Dermis blood vessel endothelial cell (primary cell): ENCODE measurements at places on chromosomes 4 and X.

DNA sequence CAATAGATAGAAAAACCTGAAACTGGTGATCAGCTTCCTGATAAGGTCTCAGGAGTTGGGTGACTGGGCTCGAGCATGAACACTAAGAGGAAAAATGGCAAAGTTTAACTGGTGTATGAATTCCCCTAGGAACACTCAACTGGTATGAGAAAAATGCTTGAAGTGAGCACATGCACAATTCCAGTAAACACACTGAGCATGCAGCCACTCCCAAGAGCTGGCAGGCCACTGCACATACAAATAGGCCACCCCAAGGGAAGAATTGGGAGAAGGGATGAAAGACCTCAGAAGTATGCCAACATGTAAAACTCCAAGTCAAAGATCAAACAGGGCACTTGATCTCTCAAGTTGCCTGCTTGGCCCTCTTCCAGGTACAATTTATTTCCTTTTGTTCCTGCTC, 45.4 kb upstream of the GNPDA2 start:
- no peak for DNase-seq

- no peak for DNase-seq
Measured at GRCh38 chrX:97168646-97169045, 284.9 kb downstream of the RPA4 start.

- no peak for DNase-seq
Measured at GRCh38 chrX:112223391-112223790, 140.8 kb upstream of the TRPC5 start.

GRCh38 chr4:110681381-110681780, 58.5 kb upstream of the PITX2 start:
- no peak for DNase-seq

- no peak for DNase-seq
Measured at GRCh38 chrX:22944945-22945344, 54.8 kb upstream of the DDX53 start.

DNA sequence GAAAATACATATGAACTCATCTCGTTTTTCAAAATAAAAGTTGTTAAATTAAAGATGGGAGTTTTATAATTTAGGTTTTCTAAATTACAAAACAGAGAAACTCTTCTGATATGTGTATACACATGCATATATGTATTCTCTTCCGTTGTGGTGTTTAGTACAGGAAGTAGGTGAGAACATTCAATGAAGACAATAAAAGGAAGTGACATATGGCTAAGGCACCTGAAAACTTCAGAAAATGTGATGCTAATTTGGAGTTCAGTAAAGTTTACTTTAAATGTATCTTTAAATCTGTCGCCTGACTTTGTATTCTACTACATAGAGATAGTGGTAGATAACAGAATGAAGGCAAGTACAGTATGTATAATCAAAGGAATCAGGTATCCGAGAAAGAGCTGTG, 33.5 kb upstream of the ITM2A start:
- DNase-seq, result peak; percentile 32

- no peak for DNase-seq
Measured at GRCh38 chr4:24675721-24676389, 91.5 kb upstream of the DHX15 start.
